CD4-positive, alpha-beta T cell treated with Interleukin-6 at 100 ng/mL for 8 hours (primary cell): ENCODE measurements at places on chromosomes 5 and 9.

- no peak for DNase-seq
Observed at GRCh38 chr5:160747987-160748386, 104.0 kb downstream of the ATP10B start.

GRCh38 chr9:13529321-13530104 lies 250.0 kb upstream of the MPDZ start:
- DNase-seq, result no peak

DNA sequence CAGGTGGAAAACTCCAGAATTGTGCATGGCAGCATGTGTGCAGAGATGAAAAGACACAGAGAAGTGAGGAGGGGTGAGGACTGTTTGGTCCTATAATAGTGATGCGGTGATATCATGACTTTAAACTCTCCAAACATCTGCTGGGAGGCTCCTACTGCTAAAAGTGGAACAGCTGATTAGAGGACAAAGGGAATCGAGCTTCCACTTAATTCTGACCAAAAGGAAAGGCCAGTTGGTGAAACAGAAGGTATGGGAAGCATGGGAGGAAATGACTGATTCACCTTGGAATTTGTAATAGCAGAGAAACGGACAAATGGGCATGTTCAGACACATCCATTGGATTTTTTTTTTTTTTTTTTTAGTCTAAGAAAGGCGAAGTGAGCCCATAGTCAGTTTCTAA lies 67.5 kb upstream of the MAMDC2 start:
- no peak for DNase-seq

GRCh38 chr5:93599001-93599379 lies 16.0 kb downstream of the NR2F1 start:
- no peak for DNase-seq

GRCh38 chr5:96434201-96434645 lies 1.2 kb upstream of the PCSK1 start:
- no peak for DNase-seq

GRCh38 chr5:76319673-76320072 lies 83.4 kb upstream of the IQGAP2 start:
- no peak for DNase-seq

DNA sequence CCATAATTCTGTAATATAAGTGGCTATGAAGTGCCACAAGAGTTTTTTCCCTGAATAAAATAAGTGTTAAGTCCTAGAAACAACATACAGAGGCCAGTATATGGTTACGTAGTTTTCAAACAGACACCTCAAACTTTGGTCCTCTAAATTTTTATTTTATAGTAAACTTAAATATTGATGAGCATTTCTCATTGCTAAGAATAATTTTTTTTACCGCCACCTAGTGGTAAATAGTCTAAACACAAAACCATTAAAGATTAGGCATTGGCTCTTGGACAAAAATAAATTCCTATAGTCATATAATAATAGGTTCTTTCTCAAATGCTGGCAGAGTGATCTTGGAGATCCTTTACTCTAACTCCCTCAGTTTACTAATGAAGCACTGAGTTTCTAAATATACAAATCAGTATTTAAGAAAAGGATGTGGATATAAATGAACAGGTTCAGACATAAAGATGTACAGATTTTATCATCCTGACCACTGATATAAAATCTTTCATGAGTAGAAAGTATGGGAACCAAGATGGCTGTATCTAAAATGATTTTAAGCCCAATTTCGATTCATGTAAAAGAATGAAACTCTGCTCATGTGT lies 136.2 kb downstream of the FANCC start:
- DNase-seq, result no peak

GRCh38 chr9:79131246-79131774 lies 440.5 kb upstream of the TLE4 start:
- no peak for DNase-seq

DNA sequence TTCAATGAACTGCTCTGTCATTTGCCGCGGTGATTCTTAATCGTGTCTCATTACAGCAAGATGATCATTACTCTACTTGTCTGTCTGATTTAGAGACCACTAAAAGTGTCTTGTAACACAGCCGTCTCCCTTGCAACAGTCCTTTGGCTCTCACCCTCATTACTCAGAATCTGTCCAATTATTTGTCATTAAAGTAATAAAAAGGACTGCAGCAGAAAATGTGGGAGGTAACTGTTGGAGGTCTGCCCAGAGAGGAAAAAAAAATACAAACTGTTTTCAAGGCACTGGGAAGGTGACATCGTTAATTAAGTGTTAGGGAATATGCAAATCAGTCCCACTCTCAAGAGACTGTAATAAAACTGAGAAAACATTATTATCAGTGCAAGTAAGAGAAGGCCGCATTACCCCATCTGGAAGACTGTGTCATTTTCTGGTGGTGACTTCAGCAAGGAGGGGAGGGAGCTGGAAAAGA lies 281.0 kb downstream of the RASEF start:
- no peak for DNase-seq

DNA sequence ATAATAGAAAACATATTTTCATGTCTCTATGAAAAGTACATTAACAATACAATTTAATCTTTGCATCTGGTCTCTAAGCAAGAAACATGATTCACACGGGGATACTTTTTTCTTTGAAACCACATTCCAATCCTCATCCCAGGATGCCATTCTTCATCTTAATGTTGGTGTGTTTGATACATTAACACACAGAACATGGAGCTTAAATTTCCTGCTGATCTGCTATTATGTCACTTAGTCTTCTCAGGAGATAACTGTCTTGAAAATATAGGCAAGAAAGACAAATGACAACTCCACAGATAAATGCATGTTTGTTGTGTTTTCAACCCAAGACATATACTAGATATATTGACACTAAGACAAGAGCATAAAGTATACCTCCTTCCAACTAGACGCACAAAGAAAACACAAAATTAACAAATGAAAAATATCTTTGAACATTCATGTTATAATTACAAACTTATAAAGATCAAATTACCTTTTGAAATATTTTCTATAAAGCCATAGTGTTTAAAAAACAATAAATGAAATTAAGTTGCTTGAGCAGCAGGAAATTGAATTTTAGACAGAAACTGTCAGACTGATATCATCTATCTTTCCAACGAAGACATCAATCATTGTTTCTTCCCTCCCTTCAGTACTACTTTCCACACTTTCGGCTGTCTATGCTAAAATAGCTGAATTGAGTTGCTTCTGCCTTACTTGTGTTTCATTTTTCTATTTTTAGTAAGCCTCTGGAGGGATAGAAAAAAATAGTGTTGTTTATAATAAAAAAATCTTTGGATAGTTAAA lies 1676.7 kb upstream of the CDH9 start:
- no peak for DNase-seq

- no peak for DNase-seq
Observed at GRCh38 chr9:81035171-81035570, 654.2 kb downstream of the TLE1 start.

DNA sequence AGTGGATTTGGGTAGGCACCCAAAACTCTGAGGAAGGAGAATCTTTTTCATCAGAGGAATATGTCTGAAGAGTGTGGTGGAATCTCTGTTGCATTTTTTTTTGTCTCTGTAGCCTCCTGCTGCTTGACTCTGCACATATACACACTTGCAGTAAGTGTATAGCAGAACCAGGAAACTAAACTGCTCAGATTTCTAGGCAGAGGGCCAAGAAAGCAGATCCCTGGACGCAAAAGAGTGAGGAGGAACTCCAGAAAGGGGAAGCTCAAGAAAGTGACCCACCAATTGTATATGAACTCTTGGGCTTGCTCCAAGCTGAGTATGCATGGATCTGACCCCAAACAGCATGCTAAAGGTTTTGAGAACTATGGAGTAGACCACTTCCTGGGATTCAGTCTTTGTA lies 181.8 kb downstream of the GADD45G start:
- DNase-seq, result no peak

DNA sequence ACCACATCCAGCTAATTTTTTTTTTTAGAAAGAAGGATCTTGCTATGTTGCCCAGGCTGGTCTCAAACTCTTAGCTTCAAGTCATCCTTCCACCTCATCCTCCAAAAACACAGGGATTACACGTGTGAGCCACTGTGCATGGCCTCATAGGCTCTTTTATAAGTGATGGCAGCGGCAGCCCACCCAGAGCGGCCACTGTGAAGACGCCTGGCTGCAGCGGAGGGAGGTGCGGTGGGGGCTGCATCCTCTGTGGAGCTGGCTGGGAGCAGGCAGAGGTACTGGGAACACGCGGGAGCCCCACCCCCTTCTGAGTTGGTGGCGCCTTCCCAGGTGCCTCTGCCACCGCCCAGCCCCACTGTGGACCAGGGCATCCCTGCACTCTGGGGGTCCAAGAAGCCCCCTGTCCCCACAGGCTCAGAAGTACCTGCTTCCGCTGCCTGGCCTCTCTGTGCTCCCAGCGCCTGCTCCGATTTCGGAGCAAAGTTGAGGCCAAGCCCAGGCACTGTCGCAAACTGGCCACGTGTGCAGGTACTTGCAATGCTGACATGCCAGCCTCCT lies 16.9 kb upstream of the ECPAS start:
- no peak for DNase-seq

- no peak for DNase-seq
Observed at GRCh38 chr5:14267166-14267838, 124.2 kb downstream of the TRIO start.

- DNase-seq, result no peak
Observed at GRCh38 chr5:145854651-145855258, 18.1 kb downstream of the GRXCR2 start.

- no peak for DNase-seq
Observed at GRCh38 chr9:5624655-5625054, 4.3 kb upstream of the RIC1 start.

DNA sequence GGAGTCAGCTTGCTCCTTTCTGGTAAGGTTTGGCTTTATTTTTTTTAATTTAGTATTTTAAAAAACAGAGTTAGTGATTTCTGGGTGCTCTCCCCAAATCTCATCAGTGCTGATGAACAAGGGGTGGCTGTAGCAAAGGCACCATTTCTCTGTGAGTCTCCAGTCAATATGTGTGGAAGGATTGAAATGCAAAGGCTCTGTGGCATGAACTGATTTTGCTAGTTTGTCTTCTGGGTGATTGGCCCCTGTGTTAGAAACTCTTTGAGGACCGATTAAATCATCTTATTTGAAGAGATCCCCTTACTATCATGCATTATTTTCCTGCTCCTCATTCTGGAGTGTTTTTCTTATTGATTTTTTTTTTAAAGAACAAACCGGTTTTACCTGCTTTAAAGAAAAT lies 596 bp downstream of the TEK start:
- DNase-seq, result no peak

- no peak for DNase-seq
Observed at GRCh38 chr5:39640552-39640951, 215.8 kb upstream of the DAB2 start.

- DNase-seq, result no peak
Observed at GRCh38 chr9:785997-786396, 55.5 kb upstream of the DMRT1 start.

DNA sequence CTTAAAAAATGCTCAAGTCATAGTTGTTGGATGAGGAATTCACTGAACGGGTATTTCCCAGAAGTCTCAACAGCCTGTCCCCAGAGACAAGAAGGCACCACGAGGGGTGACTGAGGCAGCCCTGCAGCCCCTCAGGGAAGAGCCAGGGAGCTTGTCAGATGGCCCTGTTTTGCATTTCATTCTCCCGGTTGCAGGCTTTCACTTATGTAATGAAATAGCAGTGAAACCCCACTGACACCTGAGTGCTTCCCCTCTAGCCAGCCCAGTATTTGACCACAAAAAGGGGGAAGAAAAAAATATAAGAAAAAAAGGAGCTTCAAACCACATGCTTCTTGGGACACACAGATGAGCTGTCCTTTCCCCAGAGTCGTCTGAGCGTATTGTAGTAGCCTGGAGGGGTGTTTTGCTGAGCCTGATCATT lies 75.3 kb upstream of the IL12B start:
- DNase-seq, result no peak

DNA sequence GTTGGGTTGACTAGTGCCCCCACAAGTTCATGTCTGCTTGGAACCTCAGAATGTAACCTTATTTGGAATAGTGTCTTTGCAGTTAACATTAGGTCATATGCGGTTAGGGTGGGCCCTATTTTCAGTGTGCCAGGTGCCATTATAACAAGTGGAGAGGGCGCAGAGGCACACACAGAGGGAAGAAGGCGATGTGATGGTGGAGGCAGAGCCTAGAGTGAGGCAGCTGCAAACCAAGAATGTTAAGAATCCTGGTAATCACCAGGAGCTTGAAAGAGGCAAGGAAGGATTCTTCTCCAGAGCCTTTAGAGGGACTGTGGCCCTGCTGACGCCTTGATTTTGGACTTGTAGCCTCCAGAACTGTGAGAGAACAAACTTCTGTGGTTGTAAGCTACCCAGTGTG lies 10.9 kb downstream of the GPR107 start:
- no peak for DNase-seq

DNA sequence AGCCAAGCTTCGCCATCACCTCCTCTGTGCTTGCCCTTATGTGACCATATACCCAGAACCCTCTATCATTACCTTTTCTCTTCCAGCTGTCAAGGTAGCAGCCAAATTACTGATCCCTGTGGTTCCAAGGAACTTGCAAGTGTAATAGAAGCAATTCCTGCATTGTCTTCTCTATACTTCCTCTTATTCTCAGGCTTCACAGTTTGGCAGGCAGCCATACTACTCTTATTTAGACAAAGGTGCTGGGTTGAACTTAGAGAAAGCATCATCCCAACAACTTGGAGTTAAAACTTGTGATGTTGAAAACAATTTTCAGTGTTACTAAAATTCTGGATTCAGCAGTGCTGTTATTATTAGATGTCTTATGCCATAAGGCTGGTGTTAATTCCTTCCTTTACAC lies 93.2 kb downstream of the NLN start:
- no peak for DNase-seq

GRCh38 chr9:128399861-128400260 lies 20.8 kb upstream of the CERCAM start:
- no peak for DNase-seq

DNA sequence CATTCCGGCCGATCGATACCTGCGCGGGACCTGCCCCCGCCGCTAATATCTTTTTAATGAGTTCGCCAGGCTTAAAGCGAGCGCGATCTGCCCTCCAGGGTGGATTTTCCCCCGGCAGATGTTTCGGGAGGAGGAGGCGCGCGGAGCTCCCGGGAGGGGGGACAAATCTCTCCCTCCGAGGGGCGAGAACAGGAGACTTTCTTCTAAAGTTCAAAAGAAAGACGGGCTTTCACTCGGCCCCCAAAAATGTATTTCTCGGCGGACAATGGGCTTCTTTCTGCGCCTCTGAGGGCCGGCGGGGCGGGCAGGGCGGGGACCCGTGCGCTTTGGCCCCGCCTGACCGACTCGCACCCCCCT lies 4.1 kb upstream of the PRDM12 start:
- DNase-seq, result no peak
